ENCODE measurements at places on chromosomes 7 and 10.

- DNase-seq: peak; percentile 17
Observed at GRCh38 chr7:46566097-46566774, 645.2 kb upstream of the IGFBP3 start.

DNA sequence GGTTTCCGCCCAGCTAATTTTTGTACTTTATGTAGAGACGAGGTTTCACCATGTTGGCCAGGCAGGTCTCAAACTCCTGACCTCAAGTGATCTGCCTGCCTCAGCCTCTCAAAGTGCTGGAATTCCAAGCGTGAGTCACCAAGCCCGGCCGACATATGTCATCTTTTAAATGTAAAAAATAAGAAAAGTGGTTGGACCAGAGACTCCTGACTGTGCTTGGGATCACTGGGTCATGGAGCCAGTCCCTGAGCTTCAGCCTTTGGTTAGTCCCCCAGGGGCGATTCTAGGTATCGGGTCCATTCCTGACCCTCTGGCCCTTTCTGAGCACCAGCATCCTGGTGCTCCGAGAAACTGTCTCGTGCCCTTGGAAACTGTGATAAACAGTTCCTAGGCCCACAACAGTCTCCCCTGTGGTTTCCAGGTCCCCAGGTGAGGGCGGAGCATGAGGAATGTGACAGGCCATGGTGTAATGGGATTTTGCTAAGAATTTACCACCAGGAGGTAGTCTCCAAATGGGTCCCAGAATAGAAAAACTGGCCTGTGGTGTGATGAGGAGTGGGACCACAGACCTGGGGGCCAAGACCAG lies 32.8 kb downstream of the UBTD1 start:
- DNase-seq: peak; percentile 84

- DNase-seq: peak; percentile 96
Observed at GRCh38 chr10:22433875-22434274, 88.6 kb downstream of the SPAG6 start.

- no peak for DNase-seq
Observed at GRCh38 chr10:90047243-90047729, 345.9 kb downstream of the KIF20B start.

- peak; percentile 19 for DNase-seq
Observed at GRCh38 chr10:124306922-124307371, 111.8 kb downstream of the OAT start.

DNA sequence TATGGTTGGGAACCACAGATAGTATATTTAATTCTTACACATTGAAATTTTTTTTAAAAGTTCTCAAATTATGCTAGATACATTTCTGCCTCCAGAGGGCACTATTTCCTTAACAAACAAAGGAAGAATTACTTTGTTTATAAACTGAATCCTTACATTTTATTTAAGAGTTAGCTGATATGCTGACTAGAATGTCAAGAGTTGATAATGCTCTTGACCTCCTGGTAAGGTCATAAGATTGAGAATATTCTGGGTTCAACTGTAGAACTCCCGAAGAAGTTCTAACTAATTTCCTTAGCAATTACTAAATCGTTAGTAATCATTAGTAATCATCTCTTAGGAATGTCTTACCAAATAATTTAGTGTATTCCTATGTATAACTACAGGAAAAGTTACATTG lies 95.3 kb upstream of the CYP26C1 start:
- peak; percentile 79 for DNase-seq

DNA sequence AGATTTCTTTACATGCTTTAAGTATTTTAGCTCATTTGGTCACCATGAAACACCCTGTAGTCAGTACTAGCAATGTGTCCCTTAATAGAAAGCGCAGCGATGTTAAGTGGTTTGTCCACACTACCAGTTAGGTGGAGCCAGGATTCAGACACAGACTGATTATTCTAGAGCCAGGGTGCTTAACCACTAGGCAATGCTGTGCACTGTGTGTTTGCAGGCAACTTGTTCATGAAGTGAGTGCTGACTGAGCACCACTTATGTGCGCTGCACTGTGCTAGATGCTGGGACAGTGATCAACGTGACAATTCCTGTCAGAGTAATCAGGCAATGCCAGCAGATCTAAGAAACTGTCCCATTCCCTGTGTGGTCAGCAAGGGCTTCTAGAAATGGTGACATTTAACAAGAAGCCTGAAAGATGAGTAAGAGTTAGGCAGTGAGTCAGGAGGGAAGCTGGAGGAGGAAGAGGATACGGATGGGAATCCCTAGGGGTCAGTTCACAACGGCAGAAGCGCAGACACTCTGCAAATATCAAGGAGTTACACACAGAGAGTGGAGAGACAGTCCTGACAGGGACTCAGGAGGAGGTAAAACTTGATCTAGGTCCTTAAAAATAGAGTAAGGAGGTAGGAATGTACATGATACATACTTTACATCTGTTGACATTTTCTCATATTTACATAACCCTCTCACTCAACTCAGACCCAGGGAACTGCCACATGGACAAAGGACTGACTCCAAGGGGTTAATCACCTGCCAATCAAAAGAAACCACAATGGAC lies 69.7 kb upstream of the EGR2 start:
- peak; percentile 79 for DNase-seq

DNA sequence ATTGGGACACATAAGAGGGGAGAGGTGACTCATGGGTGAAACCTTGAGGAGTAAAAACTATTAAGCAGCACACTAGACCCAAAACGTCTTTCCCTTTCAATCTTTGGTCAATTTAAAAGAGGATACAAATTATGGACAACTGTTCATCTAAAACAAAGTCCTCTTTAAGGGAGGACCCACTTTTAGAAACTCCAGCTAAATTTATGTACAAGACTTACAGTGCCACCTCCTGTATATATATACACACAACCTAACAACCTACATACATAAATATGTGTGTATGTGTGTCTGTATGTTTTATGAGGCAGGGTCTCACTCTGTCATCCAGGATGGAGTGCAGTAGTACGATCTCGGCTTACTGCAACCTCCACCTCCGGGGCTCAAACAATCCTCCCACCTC lies 18.1 kb upstream of the ZC3HAV1 start:
- no peak for DNase-seq

GRCh38 chr7:391411-391951 lies 101.5 kb downstream of the FOXL3 start:
- no peak for DNase-seq

DNA sequence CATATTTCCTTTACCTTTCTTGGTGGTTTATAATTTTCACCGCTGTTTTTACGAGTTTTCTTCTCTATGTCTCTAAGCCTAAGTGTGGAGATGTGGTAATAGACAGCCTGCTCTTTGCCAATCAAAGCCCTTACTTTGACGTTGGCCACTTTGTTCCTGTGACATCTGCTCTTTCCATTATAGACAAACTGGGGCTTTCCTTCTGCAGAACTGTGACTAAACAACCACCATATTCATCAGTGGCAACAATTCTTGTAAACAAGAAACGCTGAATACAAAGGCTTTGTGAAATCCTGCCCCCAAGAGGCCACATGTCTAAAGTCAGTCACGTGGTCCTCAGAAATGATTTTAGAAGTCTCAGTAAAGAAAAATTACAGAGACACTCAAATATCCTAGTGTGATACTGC lies 59.6 kb upstream of the CAPZA2 start:
- peak; percentile 86 for DNase-seq

- peak; percentile 23 for DNase-seq
Observed at GRCh38 chr7:5237286-5237685, 45.5 kb upstream of the SLC29A4 start.
